ENCODE measurements at places on chromosomes 12 and 14.
A peak's percentile ranks its signal among the peaks of the same experiment; 100 is the strongest.

GRCh38 chr12:53220694-53221202, 11.3 kb downstream of the RARG start:
- peak; percentile 84 for DNase-seq

- DNase-seq: no peak
Observed at GRCh38 chr12:49720214-49720613, 13.0 kb upstream of the FMNL3 start.

DNA sequence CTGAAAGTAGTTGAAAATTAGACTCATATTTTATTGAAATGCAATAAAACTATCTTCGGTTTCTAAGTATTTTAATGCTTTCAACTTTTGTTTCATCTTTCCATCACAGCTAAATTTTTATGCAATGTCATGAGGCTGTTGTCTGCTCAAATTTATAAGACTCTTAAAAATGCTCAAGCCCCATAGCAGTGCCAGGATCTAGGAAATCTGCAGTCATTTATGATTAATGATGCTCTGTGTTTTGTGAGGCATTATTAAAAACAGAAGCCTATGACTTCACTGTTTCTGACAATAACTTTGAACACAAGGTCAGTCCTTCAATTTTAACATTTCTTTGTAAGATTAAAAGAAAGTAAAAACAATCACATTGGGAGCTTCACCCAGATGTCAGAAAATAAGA, 112.5 kb downstream of the ALX1 start:
- DNase-seq: no peak

DNA sequence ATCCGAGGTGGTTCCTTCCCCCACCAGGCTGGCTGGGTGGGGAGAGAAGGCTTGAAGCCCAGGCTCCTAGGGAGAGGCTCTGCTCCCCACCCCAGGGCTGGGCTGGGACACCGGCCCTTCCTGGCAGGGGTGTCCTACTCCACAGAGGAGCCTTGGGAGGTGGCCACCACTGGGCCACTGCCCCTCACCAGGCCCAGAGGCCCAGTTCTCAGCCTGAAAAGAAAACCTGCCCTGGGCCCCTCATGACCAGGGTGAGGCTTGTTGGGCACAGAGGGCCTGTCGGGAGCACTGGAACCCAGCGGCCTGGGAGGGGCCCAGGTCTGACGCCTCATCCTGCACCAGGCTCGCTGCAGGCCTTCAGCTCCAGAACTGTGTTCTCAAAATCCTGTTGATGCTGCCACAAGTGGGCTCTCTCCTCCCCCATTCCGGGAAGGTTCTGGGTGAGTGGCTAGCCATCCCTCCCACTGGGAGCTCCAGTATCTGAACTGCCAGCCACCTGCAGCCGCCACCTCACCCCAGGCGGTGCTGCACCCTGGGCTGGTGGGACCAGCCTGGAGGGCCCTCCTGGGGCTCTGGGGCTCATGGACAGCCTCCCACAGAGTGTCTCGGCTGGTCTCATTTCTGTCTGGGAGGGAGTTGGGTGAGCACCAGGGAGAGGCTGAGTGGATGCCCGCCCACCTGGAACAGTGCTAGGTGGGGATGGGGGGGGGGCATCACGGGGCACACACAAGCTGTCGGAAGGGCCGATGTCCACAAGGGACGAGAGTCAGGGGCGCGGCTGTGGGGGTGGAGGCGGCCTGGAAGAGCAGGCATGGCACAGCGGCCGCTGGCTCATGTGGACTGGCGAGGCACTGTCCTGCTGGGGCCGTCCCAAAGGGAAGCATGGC, 11.8 kb downstream of the BAG5 start:
- no peak for DNase-seq

DNA sequence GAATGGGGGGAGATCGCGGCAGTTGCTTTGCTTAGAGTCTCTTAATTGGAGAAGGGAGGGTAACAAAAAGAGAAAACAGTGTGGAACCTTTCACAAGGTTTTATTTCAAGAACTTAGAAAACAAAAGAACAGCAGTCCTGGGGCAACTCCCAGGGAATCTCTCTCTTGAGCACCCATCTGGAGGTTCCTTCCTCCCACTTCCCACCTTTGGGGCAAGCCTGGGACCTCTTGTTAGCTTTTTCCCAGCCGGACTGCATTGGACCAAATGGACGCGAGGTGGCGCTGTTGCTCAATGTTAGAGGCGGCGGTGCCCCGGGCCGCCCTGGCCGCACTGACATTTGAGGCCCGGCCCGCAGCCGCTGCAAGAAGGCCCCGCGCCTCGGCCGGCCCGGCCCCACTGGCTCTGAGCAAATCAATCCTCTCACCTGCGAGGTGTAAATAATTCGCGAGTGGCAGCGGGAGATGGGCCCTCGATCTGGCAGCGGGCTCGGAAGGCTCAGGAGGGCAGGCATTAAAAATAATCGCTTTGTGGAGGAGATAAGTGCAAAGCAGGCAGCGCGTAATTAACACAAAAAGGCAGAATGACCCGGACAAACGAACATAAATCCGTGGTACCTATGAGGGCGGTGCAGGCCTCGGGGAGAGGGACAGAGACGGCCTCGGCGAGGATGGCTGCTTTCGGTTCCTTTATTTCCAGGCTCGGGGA, 2.8 kb upstream of the HOXC8 start:
- peak; percentile 86 for DNase-seq

DNA sequence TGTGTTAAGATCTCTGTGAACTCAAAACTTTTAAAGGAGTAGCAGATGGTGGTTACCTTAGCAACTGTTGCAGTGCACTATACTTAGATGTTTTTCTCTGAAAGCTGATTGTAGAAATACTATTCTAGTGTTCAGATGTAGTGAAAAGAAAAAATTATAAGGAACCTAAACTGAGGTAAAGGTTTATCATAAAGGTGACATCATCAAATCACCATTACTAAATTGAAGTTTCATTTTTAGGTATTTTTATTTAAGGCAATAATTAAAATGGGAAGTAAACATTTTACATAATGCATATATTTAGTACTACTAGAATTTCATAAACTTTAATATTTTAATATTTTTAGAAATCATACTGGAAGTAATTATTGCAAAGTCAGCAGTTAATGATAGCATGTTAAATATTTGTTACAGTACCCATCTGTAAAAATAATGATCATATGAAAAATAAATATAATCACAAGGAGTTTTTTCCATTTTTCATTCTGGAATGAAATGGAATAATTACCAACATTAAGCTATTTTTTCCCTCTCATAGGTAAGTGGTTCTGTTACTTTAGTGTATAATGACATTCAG, 141.1 kb upstream of the NAV3 start:
- no peak for DNase-seq

- DNase-seq: no peak
Observed at GRCh38 chr12:28563286-28563685, 373.0 kb downstream of the CCDC91 start.

DNA sequence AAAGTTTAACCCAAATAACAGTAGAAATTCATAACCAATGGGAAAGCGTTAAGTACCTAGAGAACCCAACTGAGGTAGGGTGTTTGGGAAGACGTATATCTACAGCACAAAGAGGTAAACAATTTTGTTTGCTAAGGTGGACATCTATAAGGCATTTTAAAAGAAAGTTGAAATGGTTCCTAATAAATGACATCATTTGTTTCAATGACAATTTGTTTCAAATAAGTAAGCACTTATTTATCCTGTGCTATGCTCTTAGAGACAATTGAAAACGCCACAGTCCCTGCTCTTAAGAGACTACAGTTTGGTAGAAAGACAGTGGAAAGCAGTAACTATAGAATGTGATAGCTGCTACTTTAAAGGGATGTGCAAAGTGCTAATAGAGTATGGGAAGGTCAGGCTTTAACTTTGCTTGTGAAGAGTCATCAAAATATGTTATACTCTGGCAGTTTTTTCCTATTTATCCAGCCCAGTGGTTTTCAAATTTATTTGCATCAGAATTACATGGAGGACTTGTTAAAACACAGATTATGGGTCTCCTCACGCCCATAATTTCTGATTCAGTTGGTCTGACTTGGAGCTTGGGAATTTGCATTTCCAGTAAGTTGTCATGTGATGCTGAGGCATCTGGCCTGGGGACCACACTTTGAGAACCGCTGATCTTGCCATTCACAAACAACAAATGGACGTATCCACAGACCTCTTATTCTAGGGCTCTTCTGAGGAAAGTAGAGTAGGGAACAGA, 19.6 kb upstream of the SMCO2 start:
- no peak for DNase-seq

DNA sequence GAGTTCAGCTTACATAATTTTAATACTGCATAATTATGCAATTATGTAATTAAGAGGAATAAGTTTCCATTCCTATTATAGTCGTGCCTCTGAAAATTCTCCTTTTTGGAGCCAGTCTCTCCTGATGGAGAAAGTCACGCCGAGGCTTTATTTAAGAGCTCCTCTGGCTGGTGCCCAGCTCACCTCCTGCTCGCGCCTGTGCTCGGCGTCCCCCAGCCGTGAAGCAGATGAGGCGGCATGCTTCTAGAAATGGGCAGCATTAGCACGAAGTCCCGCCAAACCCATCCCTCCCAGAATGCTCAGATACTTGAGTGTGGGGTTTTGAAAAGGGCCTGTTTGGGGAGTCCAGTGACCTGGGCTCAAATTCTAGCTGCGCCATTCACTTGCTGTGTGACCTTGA, 153.0 kb downstream of the PHETA1 start:
- DNase-seq: no peak

DNA sequence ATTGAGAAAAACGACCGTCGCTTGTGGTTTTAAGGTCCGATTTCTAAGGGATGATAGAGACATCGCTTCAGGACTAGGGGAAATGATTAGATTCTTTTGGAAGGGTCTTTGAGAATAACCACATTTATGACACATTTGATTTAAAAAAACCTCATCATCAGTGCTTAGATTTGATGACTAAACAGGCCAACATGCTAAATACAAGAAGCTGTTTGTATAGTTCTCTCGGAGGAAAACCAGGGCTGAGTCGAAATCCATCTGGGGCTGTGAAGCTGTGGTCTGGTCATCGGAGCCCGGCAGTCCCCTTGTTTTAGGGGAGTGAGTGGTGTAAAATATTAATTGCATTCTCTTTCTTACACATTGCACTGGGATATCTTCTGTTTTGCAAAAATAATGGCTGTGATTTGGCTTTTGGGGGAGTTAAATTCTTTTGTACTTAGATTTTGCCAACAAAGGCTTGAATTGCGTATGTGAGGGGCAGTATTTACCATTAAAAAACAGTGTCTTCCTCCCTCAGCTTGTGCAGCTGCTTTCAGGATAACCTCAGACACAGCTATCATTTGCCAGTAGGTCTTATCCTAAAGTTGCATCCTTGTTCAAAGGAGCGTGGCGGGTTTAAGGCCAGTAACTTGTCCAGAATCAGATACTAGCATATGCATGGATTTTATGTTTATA, 550 bp downstream of the GNG2 start:
- no peak for DNase-seq

GRCh38 chr14:64968651-64969050, 3.5 kb downstream of the RAB15 start:
- DNase-seq: no peak

GRCh38 chr12:54370171-54370730, 6.0 kb upstream of the GPR84 start:
- peak; percentile 38 for DNase-seq
